ENCODE measurements at places on chromosomes 6 and 20.
A peak's percentile ranks its signal among the peaks of the same experiment; 100 is the strongest.

GRCh38 chr6:169720207-169720855, 4.0 kb downstream of the PHF10 start:
- DNase-seq = no peak

GRCh38 chr6:20182926-20183521, 29.2 kb downstream of the MBOAT1 start:
- DNase-seq = no peak

DNA sequence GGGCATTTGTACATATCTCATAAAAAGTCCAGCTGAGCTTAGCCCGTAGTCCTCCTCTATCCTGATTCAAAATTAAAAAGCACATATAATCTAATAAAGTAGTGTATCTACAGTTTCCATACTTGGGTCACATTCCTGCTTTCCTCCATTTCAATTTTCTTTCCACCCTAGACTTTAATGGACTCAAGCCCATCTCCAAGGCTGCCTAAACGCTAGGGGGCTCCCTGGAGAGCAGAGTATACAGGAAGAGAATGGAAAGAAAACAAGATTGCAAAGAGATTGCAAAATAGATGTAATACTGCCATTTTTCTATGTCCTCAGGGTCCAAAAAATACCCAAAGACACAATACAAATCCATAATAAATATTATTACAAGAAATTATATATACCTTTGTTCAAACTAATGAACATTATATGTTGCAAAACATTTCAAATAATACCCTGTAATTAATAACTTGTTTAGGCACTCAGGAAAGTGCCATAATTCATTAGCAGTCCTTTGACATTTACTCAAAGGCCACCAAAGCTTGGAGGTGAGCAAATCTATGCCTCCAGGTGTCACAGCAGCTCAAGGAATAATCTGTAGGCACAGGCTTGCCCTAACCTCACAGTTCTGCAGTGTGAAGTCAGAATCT, 2.4 kb upstream of the MCM3 start:
- peak; percentile 76 for DNase-seq

GRCh38 chr6:158262755-158263154, 49.5 kb upstream of the TULP4 start:
- DNase-seq = no peak

DNA sequence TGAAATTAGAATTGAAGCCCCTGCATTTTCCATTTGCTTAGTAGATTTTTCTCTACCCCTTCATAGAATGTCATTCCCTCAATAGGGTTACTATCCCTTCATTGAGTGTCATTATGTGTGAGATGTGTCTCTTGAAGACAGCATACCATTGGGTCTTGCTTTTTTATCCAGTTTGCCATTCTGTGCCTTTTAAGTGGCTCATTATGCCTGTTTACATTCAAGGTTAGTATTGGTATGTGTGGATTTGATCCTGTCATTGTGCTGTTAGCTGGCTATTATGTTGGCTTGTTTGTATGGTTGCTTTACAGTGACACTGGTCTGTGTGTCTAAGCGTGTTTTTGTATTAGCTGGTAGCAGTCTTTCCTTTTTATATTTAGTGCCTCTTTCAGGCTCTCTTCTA, 25.7 kb upstream of the TCF21 start:
- no peak for DNase-seq

DNA sequence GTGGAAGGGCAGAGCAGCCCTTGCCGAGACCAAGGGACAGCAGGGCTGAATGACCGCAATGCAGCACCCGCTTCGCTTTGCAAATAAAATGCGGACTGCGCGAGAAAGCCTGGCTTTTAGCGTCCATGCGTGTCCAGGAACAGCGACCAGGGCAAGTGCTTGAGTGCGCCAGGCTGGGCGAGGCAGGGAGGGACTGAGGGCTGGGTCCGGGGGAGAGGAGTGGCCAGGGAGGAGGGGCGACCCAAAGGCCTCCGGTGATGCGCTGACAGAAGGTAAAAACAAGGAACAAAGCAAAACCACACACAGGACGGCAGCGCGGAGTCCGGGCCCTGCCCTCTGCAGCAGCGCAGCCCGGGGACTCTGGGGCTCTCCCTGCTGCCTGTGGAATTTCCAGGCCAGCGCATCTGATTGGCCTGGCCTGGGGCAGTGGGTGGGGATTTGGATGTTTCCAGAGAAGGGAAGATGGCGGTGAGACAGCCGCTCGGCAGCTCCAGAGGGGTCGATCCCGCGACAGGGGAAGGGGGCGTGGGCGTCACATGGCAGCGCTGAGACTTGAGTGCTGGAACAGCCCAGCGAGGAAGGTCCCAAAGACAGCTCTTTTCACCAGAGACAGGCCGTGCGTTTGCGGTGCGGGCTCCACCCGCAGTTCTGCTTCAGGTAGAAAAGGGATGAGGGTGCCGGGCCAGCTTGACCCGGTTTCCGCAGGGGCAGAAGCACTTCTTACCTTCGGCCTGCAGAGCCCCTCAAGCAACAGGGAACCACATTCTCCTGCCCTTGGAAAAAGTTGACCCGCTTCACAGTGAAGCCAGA, 51.8 kb downstream of the SSR1 start:
- DNase-seq = peak; percentile 88

- DNase-seq = no peak
These were observed 6.0 kb upstream of the NPBWR2 start for GRCh38 chr20:64113444-64113775.

- peak; percentile 88 for DNase-seq
These were observed 3.6 kb upstream of the ADGRG6 start for GRCh38 chr6:142297996-142298753.

GRCh38 chr20:63694584-63695423, 1.6 kb upstream of the TNFRSF6B start:
- no peak for DNase-seq

- no peak for DNase-seq
These were observed 36.4 kb upstream of the MYB start for GRCh38 chr6:135144673-135145062.

DNA sequence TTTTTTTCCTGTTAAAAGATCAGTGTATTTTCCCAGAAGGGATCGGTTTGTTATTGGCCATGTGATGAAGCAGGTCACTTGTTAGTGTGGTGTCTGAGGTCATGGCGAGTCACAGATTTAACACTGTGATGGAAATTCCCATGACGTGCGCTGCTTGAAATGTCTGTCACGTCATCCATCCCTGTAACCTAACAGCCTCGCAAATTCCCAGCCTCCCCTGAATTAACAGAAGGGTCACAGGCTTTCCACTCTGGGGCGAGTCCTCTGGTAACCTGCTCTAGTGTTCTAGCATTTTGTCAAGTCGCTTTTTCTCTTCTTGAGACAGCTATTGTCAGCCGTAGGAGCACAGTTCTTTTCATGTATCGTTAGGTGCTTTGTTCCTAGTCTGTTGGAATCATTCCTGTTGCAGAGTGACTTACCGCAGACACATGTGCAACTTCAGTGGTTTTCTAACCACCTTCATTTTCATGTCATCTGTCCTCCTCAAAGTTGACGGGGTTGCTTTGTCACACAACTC, 137.2 kb downstream of the MAP3K4 start:
- peak; percentile 43 for DNase-seq

- DNase-seq = peak; percentile 49
These were observed 3.6 kb upstream of the HINT3 start for GRCh38 chr6:125952764-125953501.

- DNase-seq = no peak
These were observed 196.9 kb downstream of the TMEM242 start for GRCh38 chr6:157126183-157127098.

DNA sequence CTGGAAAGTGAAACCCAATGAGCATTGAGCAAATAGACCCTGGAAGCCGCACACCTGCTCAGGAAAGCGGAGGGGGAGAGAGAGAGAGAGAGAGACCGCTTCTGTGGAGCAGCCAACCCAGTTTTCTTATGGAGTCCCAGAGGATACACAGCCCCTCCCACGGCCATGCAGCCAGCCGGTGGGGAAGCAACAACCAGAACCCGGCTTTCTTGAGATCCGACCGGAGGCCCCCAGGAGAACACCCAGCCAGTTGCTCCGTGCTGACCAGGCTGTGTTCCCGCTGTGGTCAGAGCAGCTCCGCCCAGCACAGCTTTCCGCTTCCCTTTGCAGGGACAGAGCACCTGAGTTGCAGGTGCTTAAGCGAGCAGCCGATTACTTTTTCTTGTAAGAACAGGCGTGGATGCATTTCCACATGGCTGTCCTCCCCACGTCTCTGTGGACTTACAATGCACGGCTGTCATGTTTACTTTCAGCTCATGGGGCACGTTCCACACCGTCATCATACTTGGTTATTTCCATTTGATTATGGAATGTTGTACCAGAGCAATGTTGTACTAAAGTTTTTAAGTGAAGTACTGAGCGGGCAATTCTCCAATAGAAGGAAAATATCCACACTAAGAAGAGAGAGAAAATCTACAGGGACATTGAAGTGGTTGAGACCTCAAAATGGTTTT, 381.9 kb downstream of the THBS2 start:
- no peak for DNase-seq

DNA sequence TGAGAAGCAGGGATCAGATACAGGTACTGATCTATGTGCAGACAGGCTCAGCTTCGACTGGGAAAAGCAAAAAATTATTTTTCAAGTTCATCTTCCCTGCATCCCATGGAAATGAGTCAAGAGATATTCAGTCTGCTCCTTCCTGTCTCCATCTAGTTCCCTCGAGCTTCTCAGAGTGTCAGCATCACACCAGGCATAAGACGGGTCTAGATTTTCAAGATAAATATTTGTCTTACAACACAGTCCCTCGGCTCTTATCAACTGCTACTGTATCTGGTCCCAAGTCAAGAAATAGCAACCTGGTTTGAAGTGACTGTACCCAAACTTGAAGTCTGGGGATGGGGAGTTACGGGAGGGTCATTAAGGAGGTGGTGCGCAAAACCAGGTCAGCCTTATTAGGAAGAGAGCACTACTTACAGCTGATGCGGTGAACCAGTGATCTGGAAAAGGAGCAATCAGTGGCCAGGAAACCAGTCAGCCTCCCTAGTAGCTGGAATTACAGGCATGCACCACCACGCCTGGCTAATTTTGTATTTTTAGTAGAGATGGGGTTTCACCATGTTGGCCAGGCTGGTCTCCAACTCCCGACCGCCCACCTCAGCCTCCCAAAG, 29.7 kb downstream of the ZMYND8 start:
- peak; percentile 90 for DNase-seq

- DNase-seq = peak; percentile 75
These were observed 150.8 kb downstream of the ZMYND8 start for GRCh38 chr20:47205577-47206123.

DNA sequence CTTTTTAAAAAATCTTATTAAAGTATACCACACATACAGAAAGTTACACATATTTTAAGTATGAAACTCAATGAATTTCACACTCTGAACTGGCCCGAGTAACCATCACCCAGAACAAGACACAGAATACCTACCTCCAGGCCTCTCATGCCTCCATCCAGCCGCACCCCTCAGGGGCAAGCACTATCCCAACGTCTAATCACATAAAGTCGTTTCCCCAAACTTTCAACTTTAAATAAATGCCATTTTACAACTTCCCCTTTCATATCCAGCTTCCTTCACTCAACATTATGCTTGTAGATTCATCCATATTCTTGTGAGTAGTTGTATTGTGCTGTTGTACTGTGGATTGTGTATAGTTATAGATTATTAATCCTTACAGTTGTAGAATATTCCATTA, 539.1 kb downstream of the CD83 start:
- no peak for DNase-seq

GRCh38 chr6:710601-711571, 17.9 kb upstream of the EXOC2 start:
- peak; percentile 54 for DNase-seq

- DNase-seq = no peak
These were observed 129.7 kb upstream of the MAP3K4 start for GRCh38 chr6:160861824-160862223.

DNA sequence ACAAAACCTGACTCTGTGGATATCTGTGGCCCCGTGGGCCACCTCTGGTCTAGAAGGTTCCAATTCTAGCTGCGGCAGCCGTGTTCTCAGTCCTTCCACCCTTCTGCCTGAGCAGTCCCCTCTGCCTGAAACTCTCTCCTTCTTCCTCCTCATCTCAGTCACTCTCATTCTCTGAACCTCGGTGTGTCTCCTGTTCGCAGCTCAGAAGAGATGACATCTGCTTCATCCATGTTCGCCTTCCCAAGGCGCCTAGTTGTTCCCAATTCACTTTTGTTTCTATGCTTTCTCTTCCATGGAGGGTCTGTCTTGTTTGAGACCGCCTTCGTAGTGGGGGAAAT, 95.5 kb downstream of the CEBPB start:
- no peak for DNase-seq

DNA sequence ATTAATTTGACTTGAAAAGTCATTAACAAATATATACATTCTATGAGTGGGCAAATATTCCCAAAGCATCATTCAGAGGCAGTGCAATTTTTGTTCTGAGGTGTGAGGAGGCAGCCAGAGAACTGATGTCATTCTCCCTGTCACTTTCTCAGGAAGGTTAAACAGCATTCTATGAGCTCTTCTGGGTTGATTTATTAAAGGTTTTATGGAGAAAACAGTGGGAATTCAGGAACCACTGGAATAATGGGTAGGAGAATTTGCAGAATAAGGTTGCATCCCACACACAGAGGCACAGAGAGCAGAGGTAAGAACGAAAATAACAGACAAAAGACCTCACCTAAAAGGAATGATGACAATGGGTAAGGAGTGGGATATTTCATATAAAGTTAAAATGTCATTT, 860.6 kb downstream of the TFAP2A start:
- DNase-seq = no peak
